ENCODE measurements at places on chromosomes 1 and 21.

- no peak for DNase-seq
Observed at GRCh38 chr1:1332031-1332755, 1.1 kb downstream of the TAS1R3 start.

DNA sequence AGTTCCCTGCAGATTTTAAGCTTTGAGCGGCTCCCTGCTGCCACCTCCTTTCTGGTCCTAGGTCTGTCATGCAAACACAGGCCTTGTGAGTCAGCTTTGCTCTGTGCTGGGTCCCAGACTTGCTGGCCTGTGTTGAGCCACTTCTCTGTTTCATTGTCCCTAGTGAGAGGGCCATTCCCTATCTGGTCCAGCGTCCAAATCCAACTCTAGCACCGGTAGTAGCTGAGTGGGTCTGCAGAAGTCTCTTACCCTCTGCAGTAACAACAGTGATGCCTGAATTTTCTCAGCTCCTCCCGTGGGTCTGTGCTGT is 5.8 kb downstream of the TTC22 start:
- no peak for DNase-seq

GRCh38 chr1:205447457-205448341 is 8.1 kb downstream of the BLACAT1 start:
- DNase-seq, result no peak

DNA sequence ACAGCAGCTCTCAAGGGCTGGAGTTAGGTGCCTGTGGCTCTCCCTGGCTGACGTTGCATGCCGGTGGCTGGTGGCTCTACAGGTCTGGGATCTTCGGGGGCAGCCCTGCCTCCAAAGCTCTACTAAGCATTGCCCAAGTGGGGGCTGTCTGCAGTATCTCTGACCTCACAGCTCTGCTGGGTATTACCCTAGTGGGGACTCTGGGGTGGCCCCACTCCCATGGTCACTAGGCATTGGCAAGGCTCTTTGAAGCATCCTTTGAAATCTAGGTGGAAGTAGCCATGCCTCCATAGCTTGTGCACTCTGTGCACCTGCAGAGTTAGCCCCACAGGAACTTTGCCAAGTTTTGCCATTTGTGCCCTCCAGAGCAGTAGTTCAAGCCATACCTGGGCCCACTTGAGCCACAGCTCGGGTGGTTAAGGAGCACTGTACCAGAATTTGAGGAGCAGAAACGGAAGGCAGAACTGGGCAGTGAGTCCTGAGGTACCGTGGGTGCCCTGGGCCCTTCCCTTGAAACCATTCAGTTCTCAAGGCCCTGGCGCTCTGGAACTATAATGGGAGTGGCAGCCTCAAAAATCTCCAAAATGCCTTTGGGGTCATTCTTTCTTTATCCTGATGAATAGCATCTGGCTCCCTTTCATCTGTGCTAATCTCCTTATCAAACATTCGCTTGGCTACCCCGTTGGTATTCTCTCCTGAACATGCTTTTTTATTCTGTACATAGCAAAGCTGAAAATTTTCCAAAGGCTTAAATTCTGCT is 15.4 kb downstream of the GJA4 start:
- DNase-seq, result no peak
